ENCODE measurements at places on chromosomes 3 and 15.

GRCh38 chr3:4517643-4518311 is 24.6 kb downstream of the ITPR1 start:
- no peak for DNase-seq

DNA sequence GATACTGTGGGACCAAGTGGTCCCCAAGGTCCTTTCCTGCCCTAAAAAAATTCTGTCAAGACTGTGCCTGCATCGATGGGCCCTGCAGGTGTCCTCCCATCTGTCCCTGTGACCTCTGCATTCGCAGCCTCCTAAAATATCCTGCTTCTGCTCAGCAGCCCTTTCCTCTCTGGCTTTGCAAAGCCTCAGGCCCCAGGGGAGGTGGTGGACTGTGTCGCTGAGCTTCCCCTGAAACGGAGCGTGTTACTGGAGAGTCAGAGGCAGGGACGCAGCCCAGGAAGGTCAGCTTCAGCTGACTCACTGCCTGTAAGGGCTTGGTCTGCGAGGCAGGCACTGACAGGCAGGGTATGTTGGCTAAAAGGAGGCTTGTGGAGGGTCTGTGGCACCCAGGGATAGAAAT is 110.0 kb downstream of the RAB11A start:
- no peak for DNase-seq

- peak; percentile 17 for DNase-seq
Measured at GRCh38 chr3:58640700-58641372, 25.7 kb downstream of the FAM3D start.

DNA sequence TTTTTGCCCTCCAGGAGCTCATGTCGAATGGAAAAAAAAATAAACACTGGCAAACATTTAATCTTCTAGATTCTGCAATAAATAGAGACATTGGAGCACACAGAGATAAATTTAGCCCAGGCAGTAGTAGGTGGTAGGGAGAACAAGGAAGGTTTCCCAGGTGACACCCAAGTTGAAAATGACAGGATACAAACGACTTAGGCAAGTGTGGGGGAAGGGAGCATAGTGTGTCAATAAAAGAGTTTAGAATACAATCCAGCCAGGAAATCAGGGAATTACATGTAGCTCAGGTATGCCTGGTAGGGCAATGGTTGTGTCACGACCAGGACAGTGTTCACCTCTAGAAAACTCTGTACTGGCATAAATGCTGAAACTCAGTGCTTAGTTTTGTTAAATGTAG is 364.6 kb upstream of the AGTR1 start:
- no peak for DNase-seq

- no peak for DNase-seq
Measured at GRCh38 chr15:63698692-63699091, 101.5 kb downstream of the FBXL22 start.

DNA sequence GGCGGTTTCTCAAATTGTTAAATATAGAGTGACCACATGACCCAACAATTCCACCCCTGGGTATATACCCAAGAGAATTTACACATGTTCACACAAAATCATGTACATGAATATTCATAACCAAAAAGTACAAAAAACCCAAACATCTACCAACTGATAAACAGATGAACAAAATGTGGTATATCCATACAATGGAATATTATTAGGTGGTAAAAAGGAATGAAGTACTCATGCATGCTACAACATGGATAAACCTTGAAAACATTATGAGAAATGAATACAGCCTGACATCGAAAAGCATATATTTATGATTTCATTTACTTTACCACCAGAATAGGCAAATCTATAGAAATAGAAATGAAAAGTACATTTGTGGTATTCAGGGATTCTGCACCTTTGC is 7.4 kb downstream of the PLCB2 start:
- DNase-seq = no peak

GRCh38 chr15:84880822-84881519 is 3.5 kb upstream of the SLC28A1 start:
- no peak for DNase-seq

GRCh38 chr15:80375968-80376891 is 28.0 kb upstream of the ARNT2 start:
- DNase-seq = no peak

DNA sequence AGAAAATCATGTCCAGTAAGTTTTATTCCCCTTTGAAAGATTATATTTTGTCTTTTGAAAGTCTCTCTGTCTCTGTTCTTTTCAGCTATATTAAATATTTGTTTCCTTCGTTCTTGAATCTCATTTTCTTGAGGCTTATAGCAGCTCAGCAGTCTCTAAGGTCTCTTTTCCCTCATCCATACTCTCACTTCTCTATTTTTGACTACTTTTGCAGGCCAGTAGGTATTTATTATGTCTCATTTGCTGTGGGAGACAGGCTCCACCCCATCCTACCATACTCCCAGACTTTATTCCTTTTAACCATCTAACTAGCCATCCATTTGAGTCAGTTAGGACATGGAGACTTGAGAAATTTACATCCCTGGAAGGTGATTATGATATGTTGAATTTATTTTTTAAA is 71.0 kb downstream of the FILIP1L start:
- no peak for DNase-seq

DNA sequence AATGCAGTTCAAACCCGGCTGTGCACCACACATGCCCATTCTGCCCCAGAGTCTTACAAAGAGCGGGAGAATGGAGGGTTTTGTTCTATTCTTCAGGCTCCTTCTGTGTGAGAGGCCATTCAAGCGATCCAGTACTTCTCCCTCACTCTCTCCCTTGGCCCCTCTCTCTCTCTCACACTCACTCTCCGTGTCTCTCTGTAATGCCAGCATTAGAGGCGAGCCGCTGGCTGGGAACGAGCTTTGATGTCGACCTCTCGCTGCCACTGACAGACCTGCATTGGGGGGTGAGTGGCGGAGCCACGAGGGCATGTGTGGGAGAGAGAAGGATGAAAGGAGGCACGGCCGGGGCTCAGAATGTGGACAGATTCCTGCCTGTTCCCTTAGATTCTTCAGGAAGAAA is 231.7 kb upstream of the ARRDC4 start:
- no peak for DNase-seq

DNA sequence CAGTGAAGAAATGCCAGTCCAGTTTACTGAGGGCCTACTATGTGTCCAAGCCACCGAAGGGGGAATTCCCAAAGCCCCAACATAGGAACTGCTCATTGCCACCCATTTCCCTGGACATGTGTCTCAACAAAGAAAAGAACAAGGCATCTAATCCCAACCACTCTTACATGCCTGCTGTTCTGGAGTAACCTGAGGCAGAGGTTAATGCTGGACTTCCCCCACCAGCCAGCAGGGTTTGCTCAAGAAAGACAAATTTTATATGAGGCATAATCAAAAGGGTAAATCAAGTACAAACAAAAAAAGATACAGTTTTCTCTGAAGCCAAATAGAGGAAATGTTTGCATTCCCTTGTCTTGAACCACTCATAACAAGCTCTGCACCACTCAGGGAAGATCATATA is 4.1 kb downstream of the ADCY5 start:
- DNase-seq = no peak

GRCh38 chr3:168975576-168975975 is 687.9 kb downstream of the MECOM start:
- DNase-seq = no peak

- no peak for DNase-seq
Measured at GRCh38 chr15:101500865-101501551, 11.5 kb upstream of the PCSK6 start.

DNA sequence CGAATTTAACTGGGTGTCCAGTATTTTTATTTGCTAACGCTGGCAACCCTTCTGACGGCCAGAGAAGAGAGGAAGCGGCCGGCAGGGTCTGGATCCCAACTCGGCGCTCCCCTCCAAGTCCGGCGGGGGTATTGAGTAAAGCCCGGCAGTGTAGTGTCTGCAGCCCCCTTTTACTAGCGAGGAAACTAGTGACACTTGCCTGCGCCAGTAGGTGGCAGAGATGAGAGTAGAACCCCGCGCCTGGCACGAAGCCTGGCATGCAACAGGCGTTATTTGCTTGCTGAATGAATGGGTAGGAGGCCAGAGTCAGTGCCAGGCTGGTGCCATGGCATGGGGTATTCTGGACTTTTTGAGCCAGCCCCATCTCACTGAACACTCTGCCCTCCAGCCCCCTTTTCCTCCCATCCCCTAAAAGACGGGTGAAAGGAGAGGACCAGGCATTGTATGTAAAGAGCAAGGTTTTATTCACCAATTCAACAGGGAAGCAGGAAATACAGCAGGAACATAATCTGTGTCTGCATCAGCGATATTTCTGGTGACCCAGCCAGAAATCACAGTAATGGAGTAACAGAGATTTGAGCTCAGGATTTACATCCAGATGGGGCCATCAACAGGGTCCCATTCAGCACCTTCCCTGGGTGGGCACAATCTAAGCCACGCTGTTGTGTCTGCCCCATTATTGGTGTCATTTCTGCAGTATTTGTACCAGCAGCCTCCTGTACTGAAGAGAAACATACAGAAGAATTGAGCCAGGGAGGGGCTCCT is 788 bp upstream of the WDR73 start:
- DNase-seq = peak; percentile 59

GRCh38 chr3:11116336-11117059 is 37.8 kb upstream of the HRH1 start:
- no peak for DNase-seq

DNA sequence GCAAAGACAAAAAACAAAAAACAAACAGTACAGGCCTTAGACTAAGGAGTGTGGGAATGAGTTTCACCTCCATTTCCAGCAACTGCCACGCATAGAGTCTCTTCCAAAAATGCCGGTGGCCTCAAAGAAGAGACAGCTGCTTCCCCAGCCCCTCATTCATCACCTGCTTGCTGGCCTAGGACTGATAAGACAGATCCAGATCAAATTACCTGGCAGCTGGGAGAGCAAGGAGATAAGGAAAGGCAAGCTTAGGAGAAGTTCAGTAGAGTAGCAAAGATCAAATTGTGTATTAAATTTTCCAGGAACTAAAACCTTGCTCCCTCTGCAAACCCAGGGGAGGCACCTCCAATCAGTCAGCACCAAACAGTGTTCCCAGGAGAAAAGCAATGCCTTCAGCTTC is 325.8 kb upstream of the CTNNB1 start:
- no peak for DNase-seq

GRCh38 chr3:193560091-193560490 is 5.4 kb upstream of the ATP13A4 start:
- no peak for DNase-seq

DNA sequence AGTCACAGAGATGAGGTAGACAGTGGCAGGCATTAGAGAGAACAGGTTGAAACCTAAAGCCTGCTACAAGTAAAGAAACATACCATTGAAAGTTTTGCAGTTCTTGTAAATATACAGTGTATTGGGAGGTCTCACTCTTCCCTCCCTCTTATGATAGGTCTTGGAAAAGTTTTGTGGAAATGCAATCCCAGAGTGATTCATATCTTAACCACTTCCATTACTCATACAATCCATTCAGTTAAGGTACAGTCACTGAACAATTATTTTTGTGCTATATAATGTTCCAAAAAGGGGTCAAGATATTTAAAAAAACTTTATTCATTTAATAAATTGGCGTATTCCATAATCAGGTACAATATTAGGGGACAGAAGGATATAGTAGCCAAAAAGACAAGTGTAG is 737.7 kb upstream of the ALCAM start:
- no peak for DNase-seq

DNA sequence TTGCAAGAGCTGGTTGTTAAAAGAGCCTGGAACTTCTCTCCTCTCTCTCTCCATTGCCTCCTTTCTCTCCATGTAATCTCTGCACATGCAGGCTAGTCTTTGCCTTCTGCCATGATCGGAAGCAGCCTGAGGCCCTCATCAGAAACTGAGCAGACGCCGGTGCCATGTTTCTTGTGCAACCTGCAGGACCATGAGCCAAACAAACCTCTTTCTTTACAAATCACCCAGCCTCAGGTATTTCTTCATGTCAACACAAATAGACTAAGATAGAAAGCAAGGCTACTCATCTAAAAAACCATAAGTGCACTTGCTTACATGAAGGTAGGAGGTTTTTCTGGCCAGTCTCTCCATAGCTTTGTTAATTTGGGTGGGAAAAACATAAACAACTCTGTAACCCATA is 8.7 kb downstream of the PDZRN3 start:
- no peak for DNase-seq

GRCh38 chr3:123397921-123398785 is 50.7 kb downstream of the ADCY5 start:
- no peak for DNase-seq

- DNase-seq = no peak
Measured at GRCh38 chr3:190912736-190913135, 50.2 kb upstream of the GMNC start.

- DNase-seq = no peak
Measured at GRCh38 chr3:195034101-195034500, 236.9 kb downstream of the XXYLT1 start.

DNA sequence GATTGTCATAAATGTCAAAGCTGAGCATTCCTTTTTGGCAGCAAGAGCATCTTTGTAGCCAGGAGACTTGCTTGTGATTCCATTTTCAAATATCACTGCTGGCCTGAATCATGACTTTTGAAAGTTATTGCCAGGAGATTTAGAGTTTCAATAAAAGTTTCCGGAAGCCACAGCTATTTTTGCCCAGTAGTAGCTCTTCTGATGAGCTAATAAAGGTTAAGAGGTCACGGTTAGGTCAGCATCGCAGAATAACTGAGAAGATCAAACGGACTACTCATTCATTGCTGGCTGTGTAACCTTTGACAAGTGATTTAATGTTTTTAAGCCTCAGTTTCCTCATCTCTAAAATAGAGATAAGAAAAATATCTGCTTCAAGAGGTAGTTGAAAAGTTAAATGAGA is 105.1 kb upstream of the ETV5 start:
- no peak for DNase-seq

DNA sequence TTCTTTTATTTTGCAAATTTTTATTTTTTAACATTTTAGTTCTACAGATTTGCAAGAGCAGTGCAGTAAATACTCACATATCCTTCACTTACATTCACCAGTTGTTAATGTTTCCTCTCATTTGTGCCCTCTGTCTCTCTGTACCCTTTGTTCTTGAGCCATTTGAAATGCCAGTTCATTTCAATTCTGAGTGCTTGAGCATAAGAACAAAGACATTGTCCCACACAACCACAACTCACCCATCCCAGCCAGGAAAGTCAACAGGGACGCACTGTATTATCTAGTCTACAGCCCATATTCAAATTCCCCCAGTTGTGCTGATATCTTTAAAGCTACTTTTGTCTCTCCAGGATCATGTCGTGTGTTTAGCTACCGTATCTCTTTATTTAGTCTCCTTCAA is 141.4 kb upstream of the SLC6A11 start:
- no peak for DNase-seq

- no peak for DNase-seq
Measured at GRCh38 chr3:159626598-159626997, 362.0 kb upstream of the IL12A start.

GRCh38 chr15:76155731-76156130 is 95.9 kb downstream of the TMEM266 start:
- no peak for DNase-seq

Data from stimulated activated CD8-positive, alpha-beta memory T cell treated with anti-CD3 and anti-CD28 coated beads, Interleukin-7, amount 100 ng/mL, for 1 hour (primary cell).